Kidney (tissue), 22 donors: ENCODE measurements at places on chromosomes 16 and 17.

DNA sequence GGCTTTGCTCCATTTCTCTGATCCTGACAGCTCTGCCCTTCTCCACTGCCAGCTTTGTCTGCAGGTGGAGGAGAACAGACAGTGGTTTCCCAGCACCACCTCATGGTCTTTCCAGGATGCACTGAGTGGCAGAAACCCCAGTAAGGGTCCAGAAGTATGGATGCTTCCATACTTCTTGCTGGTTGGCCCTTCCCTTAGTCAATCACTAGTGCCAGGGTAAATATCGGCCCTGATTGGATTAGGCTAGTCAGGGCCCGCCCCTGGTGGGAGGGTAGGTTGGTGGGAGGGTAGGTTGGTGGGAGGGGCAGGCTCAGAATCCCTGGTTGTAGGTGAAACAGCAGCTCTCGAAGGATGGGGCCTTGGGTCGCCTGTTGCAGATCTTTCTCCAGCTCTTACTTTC lies 10.2 kb downstream of the RNF213 start:
- DNase-seq = no peak

DNA sequence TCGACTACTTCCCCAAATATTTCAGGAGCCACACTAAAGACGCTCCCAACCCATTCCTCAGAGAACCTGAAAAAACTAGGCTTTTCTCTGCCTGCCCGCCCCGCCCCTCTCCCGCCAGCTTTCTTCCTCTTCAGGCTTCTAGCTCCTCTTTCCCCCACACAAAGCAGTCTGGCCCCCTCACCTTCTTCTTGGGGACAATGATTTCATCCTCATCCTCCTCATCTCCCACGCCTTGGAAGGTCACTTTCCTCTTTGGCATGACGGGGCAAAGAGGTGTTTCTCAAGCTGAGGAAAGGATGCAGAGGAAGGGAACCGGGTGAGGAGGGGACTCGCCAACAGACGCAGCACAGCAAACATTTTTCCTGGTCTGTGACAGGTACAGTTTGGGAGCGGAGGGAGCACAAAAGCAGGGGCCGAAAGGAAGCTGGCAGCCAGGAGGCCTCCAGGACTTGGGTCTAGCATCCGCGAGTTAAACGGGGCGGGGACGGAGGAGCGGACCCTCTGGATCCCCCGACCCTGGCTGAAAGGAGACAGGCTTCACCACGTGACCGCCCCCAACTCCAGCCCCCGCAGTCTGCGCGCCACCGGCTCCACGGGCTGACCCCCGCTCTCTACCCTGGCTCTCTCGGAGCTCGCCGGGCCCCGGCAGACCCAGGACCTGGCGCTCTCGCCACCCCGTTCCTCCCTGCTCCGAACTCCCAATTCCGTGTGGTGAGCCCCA lies 525 bp downstream of the CD2BP2 start:
- no peak for DNase-seq

GRCh38 chr17:80708480-80708879 lies 163.8 kb downstream of the RPTOR start:
- no peak for DNase-seq

DNA sequence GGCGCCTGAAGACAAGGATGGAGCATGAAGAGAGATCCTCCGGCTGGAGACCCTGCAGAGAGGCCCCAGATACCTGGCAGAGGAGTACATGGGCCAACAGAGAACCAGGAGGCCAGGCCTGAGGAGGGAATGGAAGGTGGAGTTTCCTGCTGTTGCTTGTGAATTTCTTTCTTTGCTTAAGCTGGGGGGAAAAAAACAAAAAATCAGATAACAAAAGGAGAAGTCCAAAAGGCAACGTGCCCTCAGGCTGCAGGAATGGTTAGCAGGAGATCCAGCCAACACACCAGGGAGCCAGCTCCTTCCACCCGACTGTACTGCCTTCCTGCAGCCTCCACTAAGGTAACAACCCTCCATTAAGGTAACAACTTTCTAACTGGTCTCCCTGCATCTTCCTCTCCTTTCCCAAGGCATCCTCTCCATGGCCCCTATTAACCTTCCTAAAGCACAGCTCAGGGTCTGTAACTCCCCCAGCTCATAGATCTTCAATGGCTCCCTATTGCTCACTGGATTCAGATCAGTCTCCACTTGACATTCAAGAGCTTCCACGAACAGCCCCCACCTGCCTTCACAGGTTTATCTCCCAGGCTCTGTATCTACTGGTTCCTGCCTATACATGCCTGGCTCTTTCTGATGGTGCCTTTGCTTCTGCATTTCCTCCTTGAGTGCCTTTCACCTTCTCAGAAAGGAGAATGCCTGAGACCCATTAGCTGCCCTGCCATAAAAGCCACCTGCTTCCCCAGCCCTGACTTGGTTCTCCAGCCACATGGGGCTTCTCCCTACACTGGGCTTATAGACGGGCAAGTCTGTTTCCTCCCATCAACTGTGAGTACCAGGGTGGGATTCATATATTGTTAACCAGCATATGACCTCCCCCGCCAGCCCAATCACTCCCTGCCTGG lies 725 bp upstream of the ARL5C start:
- DNase-seq = no peak

GRCh38 chr17:66981983-66982508 lies 17.5 kb downstream of the CACNG4 start:
- DNase-seq = no peak

DNA sequence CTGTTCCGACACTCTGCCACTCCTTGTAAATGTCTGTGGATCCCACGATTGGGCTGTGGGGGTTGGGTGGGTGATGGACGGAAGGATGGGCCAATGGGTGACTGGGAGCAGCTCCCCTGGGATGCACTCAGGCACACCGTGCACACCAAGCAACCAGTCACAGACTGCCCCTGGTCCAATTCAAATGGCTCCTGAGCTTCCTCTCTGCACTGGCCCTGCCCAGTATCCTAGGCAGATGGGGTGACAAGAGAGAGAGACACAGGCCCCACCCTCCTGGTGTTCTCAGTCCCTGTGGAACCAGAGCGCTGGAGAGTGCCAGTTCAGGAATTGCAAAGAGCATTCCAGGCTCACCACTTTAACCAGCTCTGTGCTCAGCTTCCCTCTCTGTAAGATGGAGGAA lies 32.8 kb downstream of the BEAN1 start:
- no peak for DNase-seq

GRCh38 chr16:56851671-56852400 lies 13.2 kb upstream of the SLC12A3 start:
- DNase-seq = peak; percentile 33

GRCh38 chr17:20105539-20106280 lies 96.6 kb downstream of the SPECC1 start:
- DNase-seq = no peak

DNA sequence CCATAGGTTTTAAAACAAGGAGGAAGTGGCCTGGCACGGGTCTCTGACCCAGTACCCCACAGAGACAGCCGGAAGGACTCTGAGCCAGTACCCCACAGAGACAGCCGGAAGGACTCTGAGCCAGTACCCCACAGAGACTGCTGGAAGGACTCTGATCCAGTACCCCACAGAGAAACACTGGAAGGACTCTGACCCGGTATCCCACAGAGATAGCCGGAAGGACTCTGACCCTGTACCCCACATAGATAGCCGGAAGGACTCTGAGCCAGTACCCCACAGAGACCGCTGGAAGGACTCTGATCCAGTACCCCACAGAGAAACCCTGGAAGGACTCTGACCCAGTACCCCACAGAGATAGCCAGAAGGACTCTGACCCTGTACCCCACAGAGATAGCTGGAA lies 49.0 kb downstream of the TRARG1 start:
- DNase-seq = no peak

GRCh38 chr16:21611198-21611555 lies 11.8 kb downstream of the METTL9 start:
- DNase-seq = no peak

DNA sequence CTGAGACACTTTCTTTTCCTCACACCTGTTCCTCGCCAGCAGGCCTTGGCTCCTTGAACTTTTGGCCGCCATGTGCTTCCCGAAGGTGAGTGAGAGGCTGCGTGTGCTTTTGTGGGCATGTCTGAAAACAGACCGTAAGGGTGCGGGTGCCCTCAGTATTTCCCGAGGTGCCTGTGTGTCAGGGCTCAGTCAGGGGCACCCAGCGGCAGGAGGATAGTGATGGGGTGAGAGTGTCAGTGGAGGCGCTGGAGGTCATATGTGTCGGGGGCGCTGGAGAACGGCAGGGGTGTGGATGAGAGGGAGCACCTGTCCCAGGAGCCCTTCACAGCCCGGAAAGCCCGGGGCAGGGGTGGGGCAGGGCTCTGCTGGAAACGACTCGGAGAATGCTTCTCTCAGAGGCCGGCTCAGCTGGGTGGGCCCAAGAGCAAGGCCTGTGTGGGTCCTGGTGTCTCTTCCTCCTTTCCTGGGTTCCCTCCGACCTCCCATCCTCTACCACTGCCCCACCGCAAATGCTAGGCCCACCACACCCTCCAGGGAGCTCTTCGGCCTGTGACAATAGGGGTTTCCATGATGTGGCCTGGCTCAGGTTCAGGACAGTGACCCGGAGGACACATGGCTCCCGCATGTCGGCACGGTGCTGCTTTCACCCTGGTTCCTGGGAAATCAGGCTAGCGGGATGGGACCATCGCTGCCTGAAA lies 451 bp downstream of the IL32 start:
- peak; percentile 72 for DNase-seq

- DNase-seq = peak; percentile 37
Measured at GRCh38 chr17:2089021-2089422, 34.1 kb downstream of the HIC1 start.

DNA sequence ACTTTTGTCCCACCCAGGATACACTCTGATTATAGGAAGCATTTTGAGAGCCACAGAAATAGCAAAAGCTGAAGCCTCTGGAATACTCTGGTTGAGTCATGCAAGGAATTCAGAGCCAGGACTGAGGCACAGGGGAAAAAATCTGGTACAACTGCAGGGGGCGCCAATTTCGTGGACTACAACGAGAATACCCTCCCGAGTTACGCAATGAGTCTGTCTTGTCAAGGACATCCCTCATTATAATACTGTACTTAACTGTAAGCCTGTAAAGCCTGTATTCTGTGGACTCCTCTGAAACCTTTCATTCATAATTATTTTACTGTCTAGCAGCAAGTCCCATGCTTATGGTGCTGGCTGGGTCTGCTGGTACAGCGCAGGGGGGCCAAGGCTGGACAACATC lies 7.8 kb downstream of the HOXB1 start:
- DNase-seq = no peak

GRCh38 chr16:23607726-23608125 lies 11.6 kb upstream of the NDUFAB1 start:
- no peak for DNase-seq

DNA sequence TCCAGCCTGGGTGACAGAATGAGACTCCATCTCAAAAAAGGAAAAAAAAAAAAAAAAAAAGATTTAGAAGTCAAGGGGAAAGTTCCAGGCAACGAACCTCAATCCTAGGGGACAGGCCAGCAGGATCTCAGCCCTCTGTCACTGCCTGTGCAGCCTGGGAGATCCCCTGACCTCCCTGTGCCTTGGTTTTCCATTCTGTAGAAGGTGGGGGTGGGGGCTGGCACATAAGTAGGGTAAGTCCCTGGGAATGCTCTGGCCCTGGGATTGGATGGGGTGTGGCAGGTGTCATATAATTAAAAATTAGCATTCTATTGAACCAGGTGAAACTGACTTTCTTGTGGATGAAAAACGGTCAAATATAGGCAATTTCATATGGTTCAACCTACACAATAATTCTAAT lies 90.5 kb downstream of the C16orf78 start:
- no peak for DNase-seq

- DNase-seq = no peak
Measured at GRCh38 chr16:61834082-61834481, 202.2 kb downstream of the CDH8 start.

DNA sequence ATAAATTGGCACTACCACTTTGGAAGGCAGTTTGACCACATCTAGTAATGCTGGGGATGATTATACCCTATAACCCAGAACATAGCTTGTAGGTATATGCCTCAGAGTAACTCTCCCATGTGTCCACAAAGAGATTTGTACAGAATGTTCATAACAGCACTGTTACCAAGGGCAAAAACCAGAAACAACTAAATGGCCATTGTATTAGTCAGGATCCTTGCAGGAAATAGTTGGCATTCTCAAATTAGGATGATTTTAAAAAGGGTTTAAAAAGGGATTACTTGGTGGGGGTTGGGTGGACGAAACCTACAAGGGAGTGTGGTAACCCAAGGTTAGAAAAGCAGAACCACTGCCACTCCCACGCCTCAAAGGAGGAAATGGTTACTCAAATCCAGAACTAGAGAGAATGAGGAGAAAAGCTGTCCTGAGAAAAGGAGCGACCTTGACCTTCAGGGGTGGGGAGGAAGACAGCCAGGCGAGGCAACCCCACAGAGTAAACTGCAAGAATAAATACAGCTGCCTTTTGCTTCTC lies 2.1 kb downstream of the CPPED1 start:
- DNase-seq = peak; percentile 52

DNA sequence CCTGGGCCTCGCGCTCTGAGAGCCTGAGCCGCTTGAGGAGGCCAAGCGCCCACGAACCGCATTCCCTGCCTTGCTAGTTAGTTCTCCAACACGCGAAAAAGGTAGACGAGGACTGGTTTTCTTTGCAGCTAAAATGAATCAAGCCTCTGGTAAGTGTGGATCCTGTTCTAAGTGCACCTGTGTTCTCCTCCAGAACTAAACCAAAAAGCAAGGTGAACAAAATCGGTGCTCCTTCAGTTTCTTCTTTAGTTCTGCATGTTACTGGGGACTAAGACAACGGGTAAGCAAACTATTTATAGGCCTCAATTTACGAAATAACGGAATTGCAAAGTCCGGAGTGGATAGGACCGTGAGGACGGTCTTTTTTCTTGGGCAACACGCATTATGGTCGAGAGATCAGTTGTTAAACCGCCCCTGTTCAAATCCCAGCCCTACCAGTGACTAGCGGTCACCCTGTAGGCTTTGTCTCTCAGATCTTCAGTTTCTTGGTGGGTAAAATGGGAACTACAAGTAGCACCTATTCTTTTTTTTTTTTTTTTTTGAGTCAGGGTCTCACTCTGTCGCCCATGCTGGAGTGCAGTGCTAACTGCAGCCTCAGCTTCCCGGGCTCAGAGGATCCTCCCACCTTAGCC lies 993 bp upstream of the ANKRD11 start:
- DNase-seq = peak; percentile 39

- DNase-seq = no peak
Measured at GRCh38 chr17:65389426-65389825, 172.0 kb downstream of the AXIN2 start.

DNA sequence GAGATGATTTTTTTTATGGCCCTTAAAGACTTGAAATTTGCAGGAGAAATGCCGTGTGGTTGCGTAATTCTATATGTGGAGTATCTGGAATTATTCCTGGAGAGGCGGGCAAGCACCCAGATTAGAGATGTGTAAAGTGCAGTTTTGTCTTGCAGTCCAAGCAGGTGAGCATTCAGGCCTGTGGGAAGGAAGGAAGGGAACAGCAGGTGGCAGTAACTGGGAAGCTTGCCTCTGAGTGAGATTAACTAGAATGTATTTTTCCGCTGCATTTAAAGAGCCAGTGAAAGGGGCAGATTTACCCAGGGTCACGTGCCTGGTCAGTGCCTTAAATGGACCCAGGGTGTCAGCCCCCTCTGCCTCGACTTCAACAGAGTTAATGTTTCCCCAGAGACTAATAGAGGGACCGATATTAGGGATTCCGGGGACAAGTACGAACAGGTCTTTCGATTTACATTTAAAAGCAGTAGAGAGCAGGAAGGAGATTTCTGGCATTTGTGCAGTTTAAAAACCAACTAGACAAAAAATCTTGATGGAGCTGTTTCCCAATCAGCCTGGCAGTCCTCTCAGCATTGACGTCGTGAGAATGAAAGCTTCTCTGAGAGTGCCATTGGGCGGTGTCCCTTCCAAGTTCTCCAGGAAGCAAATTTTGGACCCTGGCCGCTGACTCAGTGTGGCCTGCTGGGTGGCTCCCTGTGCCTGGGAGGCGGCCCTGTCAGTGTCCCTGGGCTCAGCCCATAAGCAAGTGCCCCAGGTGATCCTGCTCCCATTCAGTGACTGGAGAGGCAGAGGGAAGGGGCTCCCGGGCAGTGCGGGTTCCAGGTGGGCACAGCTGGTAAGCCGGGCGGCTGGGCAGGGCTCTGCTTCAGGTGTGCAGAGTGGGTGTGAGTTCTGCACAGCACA lies 38.2 kb downstream of the KSR1 start:
- DNase-seq = peak; percentile 68
